ENCODE measurements at places on chromosomes 4 and X.

GRCh38 chr4:83660578-83660977, 124.7 kb downstream of the GPAT3 start:
- DNase-seq, result no peak

- no peak for DNase-seq
These were observed 35.3 kb upstream of the PTPN13 start for GRCh38 chr4:86558797-86559196.

GRCh38 chr4:115119804-115120352, 6.5 kb upstream of the NDST4 start:
- no peak for DNase-seq

DNA sequence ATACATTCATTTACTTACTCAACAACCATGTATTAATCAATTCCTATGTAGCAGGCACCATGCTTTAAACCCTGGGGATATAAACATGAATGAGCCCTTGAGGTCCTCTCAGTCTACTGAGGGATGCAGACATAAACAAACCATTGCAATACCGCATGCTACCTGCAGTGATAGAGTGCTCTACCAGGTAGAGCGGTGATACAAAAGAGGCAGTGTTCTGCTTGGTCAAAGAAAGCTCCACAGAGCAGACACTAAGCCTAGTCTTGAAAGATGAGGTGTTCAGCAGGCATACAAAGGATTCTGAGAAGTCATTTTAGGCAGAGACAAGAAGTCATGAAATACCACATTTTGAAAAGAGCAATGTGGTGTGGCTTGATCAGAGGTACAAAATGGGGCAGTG, 26.9 kb upstream of the AMOT start:
- DNase-seq, result no peak

DNA sequence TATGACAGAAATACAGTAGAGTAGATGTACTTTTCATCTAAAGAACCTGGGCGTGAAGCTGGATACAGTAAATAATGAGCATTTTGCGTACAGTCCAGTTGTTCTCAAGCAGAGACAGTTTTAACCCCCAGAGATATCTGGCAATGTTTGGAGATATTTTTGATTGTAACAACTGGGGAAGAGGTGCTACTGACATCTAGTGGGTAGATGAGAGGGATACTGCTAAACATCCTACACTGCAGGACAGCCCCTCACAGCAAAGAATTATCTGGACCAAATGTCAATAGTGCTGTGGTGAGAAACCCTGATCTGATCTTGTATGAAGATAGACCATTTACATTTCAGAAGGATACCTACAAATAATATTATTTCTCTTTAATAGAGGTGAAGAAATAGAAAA, 200.2 kb upstream of the FAM47A start:
- DNase-seq, result no peak

- DNase-seq, result no peak
These were observed 842.1 kb downstream of the FSTL5 start for GRCh38 chr4:161321706-161322105.

DNA sequence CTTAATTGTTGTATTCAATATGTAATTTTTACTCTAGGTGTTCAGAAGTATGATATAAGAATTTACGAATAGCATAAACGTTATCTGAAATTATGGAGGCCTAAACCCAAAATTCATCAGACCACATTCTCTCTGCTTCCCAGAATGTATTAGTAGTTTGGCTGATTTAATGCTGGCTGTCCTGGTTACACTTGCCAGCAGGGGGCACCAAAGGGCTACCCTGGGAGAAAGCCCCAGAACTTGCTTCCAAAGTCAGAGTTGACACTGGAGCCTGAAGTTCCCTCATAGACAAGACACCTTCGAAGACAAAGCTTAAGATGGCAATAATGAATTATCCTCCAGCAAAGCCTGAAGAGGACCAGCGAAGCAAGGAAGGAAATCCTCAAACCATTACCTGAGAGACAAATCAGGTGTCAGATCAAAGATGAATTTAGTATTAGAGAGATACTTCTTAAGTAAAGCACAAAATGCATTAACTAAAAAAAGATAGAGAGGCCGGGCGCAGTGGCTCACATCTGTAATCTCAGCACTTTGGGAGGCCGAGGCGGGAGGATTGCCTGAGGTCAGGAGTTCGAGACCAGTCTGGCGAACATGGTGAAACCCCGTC, 11.3 kb upstream of the ANOS1 start:
- DNase-seq, result no peak

DNA sequence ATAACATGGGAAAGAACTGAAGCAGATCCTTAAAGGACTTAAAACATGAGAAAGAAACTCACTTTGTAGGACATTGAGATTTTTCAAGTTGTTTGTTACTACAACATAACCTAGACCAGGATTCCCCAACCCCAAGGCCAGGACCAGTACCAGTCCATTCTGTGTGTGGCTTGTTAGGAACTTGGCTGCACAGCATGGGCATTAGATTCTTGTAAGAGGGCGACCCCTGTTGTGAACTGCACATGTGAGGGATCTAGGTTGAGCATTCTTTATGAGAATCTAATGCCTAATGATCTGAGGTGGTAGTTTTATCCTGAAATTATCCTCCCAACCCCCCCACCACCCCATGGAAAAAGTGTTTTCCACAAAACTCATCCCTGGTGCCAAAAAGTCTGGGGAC, 566.1 kb downstream of the KCTD8 start:
- DNase-seq, result no peak

GRCh38 chr4:88090898-88091297, 67.5 kb downstream of the ABCG2 start:
- no peak for DNase-seq

DNA sequence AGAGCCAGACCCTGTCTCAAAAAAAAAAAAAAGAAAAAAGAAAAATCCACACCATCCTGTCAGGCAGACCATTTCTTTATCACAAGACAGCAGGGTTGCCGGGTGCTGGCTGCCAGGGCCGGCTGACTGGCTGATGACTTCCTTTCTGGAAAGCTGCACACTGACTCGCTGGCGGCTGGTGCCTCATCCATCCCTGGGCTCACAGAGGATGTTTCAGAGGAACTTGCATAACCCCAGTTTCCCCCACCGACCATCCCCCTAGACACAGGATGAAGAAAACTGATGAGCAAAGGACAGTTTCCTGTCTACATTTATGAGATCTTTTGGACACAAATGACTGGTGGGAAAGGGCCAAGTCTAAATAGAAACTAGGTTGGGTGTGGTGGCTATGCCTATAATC, 14.1 kb downstream of the HPSE start:
- no peak for DNase-seq

DNA sequence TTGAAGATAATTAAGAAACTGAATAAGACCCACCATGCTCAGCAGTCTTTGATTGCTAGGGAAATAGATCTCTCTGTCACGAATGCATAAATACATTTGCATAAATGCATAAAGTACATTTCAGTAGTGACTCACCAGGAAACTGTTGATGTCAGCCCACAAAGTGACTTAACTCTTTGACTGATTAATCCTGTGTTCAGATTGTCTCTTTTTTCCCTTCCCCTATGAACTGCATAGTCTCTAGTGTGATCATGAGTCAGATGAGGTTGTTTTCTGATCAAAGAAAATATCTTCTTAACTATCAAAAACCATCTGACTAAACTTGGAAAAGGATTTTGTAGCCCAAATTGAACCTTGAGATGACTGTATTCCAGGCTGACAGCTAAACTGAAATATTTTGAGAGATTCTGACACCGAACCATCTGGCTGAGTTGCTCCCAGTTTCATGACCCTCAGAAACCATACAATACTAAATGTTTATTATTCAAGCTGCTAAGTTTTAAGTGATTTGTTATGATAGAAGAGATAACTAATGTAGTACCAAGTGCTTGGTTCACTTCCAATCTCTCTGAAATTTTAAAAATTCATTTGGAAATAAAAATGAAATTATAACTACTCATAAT, 1381.5 kb upstream of the AGA start:
- DNase-seq, result no peak

DNA sequence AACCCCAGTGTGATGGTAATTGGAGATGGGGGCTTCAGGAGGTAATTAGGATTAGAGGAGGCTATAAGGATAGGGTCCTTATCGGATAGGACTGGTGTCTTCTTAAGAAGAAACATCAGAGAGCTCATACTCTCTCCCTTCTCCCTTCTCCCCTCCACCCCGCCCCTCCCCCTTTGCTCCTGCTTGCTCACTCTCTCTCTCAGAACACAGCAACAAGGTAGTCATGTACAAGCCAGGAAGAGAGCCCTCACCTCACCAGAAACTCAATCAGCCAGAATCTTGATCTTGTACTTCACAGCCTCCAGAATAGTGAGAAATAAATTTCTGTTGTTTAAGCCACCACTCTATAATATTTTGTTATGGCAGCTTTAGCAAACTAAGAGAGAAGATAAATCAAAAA, 4.5 kb downstream of the DDX60L start:
- no peak for DNase-seq

GRCh38 chrX:10981506-10981905, 129.6 kb upstream of the HCCS start:
- DNase-seq, result no peak

- DNase-seq, result no peak
These were observed 332.9 kb upstream of the PITX2 start for GRCh38 chr4:110955748-110956147.

GRCh38 chr4:141645611-141646340, 9.4 kb downstream of the IL15 start:
- DNase-seq, result no peak

DNA sequence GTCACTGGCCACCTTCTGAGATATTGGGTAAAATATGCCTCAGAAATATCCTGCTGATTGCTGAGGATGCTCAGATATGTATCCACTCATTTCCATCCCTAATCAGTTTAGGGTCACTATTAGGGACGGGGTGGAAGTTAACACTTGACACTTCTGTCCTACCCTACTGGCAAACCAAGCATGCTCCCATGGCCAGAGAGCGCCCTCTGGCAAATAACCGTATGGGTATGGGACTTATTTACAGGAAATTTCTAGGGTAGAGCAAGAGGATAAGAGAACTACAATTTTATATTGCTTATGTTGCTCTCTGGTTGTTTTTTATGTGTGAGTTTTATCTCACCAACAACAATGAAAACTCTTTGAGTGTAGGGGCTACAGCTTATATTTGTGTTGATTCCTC, 86.8 kb upstream of the TSPAN7 start:
- DNase-seq, result no peak

DNA sequence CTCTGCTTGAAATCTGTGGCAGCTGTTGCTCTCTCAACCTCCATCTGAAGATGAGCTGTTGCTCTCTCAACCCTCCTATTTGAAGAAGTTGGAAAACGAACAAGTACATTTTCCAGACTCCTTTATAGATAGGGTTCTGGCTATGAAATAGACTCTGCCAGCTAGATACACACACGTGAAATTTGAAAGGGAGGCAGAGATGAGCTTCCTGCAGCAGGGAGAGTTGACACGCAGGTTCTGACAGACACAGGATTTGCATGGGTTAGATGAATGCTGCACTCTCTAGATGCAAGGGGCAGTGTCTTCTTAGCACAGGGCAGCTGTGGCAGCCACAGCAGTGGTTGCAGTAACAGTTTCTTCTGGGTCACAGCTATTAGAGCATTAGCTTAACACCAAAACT, 8.0 kb upstream of the PYURF start:
- no peak for DNase-seq

GRCh38 chr4:116788723-116789122, 296.7 kb downstream of the TRAM1L1 start:
- no peak for DNase-seq

- DNase-seq, result no peak
These were observed 83.8 kb downstream of the SMARCA5 start for GRCh38 chr4:143597276-143597675.

- peak; percentile 80 for DNase-seq
These were observed 165.9 kb downstream of the PJA1 start for GRCh38 chrX:68999356-68999755.

- DNase-seq, result no peak
These were observed 151.8 kb downstream of the CCNG2 start for GRCh38 chr4:77308843-77309242.

DNA sequence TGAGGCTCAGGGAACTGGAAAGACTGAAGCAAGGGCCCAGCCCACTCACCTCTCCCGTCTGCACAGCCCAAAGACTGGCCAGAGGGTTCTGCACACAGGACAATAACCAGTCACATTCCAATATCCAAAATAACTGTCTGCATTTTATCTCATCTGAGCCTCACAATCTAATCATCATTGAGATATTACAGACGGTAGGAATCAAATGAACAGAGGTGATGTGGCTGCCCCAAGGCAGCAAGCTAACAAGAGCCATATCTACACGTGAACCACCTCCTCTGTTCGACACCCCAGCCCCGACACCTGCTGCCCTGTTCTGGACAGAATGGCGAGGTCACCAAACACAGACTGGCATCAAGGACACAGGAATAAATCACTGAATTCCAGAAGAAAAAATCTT, 60.5 kb downstream of the AFAP1 start:
- DNase-seq, result no peak

- no peak for DNase-seq
These were observed 122.0 kb downstream of the CORIN start for GRCh38 chr4:47715716-47716416.
